Panc1 (cell line): ENCODE measurements at places on chromosomes 4 and X.

DNA sequence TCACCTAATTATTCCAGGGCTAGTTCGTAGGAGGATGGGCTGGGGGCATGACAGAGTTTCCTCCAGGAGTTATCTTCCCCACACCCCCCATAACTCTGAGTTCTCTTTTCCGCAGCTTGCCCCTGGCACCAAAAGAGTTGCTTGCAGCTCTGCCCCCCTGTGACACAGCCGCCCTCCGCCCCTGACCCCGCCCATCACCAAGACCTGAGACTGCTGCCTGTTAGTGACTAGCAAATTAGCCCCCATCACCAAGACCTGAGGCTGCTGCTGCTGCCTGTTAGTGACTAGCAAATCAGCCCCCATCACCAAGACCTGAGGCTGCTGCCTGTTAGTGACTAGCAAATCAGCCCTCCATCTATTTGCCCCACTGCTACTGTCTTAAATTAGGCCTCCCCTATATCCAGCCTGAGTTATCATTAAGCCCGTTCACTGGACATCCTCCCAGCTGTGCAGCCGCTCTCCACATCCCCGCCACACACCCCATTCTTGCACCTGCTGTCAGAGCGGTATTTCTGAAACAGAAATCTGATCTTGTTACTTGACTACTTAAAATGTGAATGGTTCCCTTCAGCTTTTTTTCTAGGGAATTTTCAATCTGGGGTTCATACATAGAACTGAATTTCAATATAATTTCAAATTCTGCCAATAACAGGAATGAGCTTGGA lies 1.5 kb upstream of the PAPSS1 start:
- DNase-seq = no peak

DNA sequence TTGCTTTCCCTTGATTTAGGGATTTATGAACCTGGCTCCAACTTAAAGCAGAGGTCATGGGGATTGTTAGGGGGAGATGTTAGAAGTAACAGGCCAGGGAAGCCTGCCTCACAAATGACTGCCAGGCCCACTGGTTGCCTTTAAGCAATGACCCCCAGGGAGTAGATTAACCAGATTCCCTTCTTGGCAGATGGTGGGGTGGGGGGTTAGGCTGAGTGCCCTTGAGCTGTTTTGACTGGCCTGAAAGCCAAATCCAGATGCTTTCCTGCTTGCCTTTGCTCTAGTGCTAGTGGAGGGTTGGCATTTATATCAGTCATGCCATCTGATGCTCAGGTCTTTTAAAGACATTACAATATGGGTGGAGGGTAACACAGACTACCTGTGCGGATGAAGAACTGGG lies 128.1 kb downstream of the TMEM164 start:
- DNase-seq = no peak

- DNase-seq = no peak
Observed at GRCh38 chr4:100391086-100391485, 126.7 kb downstream of the EMCN start.

GRCh38 chrX:119734897-119735339 lies 23.5 kb upstream of the SOWAHD start:
- DNase-seq = no peak

DNA sequence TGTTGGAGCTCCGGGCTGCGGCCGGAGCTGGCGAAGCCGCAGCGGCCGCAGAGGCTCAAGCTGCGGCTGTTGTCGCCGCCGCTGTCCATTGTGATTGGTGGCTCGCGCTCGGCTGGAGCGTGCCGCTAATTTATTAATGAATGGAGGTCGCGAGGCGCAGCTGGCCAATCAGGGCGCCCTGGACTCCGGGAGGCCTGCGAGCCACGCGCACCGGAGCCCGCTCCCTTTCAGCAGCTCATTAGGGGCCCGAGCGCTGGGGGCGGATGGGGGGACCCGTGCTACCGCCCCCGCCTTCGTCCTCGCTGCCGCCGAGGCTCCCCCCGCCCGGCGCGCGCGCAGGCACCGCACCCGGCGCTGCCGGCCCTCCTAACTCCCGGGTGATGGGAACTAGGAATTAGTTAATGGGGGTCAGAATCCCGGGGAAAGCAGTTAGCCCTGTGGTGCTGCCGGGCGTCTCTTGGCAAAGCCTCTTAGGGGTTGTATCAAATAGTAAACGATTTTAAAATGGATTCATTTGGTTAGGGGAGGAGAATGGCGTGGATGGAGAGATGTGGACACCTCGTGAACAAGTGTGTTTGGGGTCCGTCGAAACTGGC lies 589 bp upstream of the NEUROG2 start:
- no peak for DNase-seq

DNA sequence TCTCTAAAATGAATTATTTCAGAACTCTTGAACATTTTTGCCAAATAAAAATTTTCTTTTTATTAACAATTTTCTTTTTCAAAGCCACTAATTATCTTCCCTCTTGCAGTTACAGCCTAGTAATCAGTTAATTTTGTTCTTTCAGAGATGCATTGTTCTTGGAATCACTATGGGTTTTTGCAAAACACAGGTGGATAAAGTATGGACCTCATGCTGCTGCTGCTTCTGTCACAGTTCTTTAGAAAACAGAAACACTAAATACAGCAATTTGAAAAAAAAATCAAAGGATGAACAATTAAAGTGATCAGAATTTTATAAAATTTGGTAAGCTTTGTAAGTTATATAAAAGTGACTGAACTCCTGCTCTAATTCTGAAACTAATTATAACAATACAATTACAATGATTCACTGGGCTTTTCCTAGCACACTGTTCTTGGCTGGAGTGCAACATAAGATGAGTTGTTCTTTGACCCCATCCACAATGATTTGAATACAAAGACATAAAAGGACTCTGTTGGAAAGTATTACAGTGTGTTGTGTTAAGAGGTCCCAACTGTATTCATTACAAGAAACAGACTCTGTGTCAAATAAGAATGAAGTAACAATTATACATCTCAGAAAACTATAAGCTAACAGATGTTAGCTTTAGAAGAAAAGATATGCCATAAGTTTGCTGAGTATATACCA lies 59.4 kb upstream of the GK2 start:
- DNase-seq = no peak

GRCh38 chr4:11106759-11107158 lies 321.9 kb downstream of the HS3ST1 start:
- DNase-seq = no peak
